Stimulated activated naive B cell treated with anti-CD40 and anti-IgM and Interleukin-4, amounts not matched to agents 10 μg/mL and 1 μg/mL and 100 μg/mL, for 72 hours (primary cell): ENCODE measurements at places on chromosomes 7 and 10.

- no peak for DNase-seq
Observed at GRCh38 chr7:114648680-114649079, 234.1 kb downstream of the FOXP2 start.

- no peak for DNase-seq
Observed at GRCh38 chr10:79328147-79328701, 19.0 kb upstream of the PPIF start.

GRCh38 chr7:116809636-116810266 is 52.6 kb upstream of the CAPZA2 start:
- no peak for DNase-seq

DNA sequence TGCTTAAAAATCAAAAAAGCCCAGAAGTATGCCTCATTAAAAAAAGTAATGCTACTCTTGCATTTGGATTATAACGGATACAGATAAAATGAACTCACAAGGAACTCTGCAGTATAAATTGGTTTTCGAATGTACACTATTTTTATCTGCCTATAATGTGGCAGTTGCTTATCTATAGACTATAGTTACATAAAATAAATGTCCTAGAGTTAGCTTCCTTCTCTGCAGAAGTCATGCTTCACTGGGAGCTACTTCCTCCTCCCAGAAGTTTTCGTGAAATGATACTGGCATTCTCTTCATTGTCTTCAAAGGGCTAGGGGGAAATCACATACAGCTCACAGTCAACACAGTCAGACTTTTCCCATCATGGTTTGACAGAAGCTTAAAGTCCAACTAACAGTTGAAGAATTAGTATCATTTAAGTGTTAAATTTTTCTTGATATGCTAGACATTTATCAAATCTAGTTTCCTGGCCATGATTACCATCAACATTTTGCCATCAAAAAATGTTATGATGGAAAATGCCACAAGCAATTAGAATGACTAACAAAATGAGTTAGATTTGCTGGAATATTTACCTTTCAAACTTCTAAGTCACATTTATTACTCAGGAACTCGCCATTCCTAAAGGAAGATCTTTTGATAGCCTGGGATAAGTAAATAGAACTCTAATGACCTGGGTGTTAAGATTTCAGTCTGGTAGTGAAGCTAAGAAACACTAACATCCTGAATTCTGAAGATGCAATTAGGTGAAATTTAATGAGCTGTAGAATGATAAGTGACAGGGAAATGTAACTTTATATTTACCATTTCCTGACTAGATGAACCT is 87.3 kb upstream of the TRIL start:
- DNase-seq, result no peak

GRCh38 chr10:35565602-35566081 is 39.5 kb upstream of the GJD4 start:
- DNase-seq, result no peak

DNA sequence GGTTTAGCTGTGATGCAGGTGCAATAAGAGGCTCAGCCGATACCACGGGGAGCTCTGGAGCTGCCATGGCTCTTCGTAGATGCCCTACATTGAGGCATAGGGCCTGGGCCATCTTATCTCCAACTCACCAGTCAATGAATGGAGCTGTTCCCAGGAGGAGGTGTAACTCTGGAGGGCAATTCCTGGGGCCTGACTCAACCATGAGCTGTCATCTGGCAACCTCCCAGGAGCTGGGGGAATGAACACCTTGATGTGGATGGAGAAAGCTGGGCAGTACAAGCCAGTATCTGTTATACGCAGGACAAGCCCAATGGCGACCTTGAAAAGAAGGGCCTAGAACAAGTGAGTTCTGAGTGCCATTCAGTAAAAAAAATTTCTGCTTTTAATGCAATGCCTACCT is 224.0 kb upstream of the PLXDC2 start:
- no peak for DNase-seq

GRCh38 chr7:7672545-7673239 is 32.1 kb downstream of the UMAD1 start:
- no peak for DNase-seq

DNA sequence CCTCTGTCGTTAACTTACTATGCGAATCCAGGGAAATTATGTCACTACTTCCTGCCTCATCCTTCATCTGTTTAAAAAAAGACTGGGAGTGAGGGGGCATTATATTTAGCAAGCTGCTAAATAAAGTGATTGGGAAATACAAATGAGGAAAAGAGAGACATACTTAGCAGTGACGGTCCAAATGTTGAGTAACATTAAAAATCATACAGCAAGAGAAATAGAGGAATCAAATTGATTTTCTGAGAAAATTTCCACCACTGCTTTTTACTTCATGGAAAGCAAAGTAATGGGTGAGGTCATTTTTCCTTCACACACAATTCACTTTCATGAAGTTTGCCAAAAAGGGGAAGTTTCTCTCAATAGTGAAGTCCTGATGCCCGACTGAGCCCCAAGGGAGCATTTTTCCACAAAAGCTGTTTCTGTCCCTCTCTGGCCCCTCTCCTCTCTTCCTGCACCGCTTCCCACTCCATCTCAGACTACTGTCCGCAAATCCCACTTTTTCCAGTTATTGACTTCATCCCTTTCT is 61.9 kb upstream of the ADO start:
- DNase-seq, result no peak

DNA sequence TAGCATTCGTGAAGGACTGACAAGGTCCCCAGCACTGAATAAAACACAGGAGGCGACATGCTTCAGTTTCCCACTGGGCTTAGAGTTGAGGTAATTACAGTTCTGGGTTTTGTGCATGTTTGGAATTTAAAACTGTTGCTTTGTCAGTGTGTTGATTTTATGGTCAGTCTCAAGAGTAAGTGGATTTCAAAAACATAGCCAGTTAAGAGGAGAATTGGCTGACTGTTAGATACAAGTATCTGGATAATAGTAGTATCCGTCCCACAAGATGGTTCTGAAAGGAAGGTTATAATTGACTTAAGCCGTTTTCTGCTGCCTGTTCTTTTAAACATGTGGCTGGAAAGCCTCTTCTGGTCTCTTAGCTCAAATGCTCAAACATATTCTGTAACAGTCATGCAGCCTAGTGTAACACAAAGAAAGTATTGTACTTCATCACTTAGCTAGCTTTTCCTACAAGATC is 170.9 kb downstream of the POLR1F start:
- DNase-seq, result no peak

- no peak for DNase-seq
Observed at GRCh38 chr7:123747620-123748141, 1.1 kb downstream of the WASL start.

DNA sequence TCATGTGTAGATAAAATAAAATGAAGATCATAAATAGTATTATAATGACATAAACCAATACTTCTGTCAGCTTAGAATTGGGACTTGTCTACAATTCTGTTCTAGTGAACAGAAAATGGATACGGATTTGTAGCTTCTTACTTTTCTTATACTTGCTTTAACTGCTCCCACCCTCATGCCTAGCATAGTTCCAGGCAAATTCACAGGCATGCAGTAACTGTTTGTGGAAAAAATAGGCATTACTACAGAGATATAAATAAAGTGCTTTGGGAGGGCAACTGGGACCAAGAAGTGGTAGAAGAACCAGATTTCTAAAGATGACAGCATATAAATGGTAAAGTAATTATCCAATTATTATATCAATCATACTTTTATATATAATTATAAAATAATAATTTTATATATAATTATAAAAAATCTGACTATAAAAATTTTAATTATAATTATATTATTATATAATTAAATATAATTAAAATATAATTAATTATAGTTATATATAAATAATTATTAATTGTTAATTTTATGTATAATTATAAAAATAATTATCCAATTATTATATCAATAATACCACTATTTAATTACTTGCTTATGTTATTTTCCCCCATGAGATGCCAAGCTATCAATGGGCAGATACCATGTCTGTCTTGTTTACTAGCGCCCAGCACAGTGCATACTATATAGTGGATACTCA is 144.1 kb downstream of the NOC3L start:
- DNase-seq, result no peak

DNA sequence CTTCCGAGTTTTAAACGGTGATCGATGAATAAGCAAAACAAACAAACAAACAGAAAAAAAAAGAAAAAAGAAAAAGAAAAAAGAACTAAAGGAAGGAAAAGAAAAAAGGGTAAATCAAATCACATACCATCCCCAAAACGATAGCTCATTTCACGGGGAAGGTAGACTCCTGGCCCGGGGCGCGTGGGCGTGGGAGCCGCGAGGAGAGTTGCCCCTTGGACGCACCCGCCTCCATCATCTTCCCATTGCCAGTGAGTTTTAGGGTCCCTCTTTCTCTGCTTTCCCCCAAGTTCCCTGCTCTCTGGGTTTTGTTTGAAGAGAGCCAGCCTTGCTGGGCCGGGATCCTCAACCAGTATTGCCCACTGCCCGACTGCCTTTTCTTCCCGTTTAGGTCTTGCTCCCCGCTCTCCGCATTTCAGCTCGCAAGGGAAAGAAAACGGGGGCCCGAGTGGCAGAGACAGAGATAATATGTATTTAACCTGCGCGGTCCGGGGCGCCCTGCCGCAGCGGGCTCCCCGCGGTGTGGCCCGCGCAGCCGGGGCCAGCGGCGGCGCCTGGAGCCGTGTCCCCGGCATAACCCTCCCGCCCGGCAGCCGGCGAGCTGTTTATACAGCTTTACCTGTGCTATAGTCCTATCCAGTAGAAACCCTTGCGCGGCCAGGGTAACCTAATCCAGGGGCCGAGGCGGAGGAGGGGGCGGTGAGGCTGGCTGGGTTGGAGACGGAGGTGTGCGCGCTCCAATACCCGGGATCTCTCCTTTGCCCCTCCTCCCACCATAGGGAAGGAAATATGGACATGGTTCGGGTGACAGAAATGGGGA is 5.2 kb upstream of the GATA3 start:
- no peak for DNase-seq

DNA sequence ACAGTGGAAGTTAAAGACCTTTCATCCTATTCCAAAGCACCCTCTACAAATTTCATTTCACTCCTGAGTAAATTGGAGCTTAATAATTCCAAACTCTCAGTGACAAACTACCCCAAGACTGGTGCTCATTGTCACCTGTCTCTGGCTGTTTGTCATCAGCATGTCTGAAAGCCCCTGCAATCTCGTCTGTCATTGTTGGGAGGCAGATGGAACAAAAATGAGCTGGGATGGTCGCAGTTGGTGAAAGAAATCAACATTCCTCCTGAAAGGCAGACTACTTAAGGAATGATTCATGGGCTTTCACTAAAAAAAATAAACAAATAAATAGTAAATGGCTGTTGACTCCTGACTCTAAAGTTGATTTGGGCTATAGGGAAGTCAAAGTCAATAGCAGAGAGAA is 69.7 kb upstream of the PALS2 start:
- no peak for DNase-seq

GRCh38 chr10:118307220-118307619 is 34.9 kb downstream of the FAM204A start:
- no peak for DNase-seq

DNA sequence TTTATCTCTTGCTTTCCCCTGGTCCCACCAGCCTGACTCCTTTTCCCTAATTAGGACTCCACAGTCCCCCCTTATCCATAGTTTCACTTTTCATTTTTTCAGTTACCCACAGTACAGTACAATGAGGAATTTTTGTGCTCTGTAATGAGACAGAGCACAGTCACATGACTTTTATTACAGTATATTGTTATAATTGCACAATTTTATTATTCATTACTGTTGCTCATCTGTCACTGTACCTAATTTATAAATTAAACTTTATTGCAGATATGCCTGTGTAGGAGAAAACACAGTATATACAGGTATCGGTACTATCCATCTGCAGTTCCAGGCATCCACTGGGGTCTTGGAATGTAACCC is 125.4 kb downstream of the KCNMA1 start:
- no peak for DNase-seq

DNA sequence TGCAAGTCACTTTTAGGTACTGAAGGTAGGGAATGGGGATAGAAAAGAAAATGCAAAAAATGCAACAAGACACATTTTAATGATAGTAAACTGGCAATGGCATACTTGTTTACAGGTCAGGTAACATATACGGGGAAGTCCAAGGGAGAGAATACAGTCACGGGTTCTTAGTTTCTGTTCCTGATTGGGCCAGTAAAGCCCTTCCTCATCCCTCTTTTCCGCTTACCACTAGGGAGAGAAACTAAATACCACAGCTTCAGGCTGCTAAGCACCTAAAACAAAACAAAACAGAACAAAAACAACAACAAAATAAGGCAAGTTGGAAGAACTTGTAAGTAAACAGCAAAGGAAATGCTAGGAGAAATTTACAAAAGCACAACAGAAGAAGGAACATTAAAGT is 65.2 kb upstream of the OGDHL start:
- no peak for DNase-seq

DNA sequence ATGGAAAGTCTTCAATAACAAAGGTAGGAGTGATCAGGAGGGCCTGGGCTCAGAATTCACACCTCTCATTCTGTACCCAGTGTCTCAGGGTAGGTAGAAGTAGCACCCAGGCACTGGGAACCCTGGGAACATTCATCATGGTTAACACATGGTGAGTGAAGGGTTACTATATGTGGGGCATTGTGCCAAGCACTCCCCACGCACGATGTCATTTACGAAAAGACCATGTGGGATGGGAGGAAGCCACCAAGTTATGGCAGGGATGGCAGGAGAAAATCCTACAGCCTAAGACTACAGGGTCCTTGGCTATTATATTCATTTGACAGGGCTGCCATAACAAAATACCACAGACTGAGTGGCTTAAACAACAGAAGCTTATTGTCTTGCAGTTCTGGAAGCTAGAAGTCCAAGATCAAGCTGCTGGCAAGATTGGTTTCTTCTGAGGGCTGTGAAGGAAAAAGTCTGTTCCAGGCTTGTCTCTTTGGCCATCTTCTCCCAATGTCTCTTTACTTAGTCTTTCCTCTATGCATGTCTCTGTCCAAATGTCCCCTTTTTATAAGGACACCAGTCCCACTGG is 27.7 kb upstream of the DDIT4 start:
- no peak for DNase-seq

GRCh38 chr7:104627516-104627915 is 299.1 kb downstream of the LHFPL3 start:
- no peak for DNase-seq

DNA sequence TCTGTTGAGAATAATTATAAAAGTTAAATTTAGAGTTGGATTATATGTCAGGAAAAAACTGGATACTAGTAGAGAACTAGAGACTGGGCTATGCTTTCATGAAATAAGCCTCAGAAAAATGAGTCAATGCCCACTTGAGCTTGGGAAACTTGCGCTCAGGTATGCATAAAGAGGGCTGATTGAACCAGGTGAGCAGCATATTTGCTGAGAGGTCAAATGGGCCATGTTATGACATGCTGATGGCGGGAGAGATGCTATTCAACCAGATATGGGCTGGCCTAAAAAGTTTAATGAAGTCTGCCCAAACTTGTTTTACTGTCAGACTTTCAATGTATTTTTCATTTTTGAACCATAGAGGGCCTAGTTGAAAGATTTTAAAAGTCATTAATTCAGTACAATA is 837.6 kb upstream of the GHITM start:
- DNase-seq, result no peak

GRCh38 chr10:69741671-69742355 is 59.9 kb upstream of the COL13A1 start:
- DNase-seq, result no peak

DNA sequence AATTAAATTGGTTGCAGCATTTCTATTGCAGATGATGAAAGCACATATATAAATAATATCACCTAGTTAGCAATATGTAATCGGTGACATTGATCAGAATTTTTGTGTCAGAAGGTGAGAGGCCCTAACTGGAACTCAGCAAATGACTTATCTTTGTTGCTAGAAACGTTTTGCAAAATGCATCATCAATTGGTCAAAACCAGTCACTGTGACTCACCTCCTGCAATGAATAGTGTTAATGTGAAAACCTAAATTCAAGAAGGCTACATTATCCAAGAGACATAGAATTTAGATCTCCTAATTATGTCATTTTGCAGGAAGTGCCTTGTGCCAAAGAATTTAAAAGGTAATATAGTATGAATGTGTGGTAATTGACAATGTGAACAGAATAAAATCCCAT is 9.8 kb upstream of the PNLIPRP3 start:
- DNase-seq, result no peak
